ENCODE measurements at places on chromosomes 6 and 20.
A peak's percentile ranks its signal among the peaks of the same experiment; 100 is the strongest.

DNA sequence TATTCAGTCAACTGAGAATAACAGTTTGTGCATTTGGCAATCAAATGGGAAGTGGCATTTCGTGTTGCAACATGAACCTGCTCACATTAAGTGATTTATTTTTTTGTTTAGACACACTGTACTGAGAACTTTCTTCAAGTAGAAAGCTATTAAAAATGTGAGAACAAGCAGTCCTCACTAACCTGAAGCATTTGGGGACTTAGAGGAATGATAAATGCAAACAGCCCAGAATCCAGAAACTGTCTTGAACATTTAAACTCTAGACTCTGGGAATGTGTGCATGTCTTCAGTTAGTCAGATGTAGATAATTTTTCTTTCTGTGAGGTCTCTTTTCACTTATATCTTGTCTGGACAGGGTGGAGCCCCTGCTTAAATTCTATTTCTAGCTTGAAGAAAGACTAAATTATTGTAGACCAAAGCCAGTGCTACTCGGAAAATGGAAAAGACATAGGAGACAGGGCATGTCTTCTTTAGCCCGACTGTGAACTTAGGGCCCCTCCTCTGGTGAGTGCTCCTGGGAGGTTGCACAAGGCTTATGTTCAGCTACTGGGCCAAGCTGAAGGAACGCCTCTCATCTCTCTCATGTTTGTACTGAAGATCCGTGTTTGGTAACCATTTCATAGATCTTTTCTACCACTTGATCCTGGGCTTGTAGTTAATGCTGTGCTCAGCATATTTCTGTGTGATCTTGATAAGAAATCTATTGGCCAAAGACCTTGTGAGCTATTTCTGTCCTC lies 70.1 kb downstream of the SLX4IP start:
- DNase-seq: peak; percentile 18

DNA sequence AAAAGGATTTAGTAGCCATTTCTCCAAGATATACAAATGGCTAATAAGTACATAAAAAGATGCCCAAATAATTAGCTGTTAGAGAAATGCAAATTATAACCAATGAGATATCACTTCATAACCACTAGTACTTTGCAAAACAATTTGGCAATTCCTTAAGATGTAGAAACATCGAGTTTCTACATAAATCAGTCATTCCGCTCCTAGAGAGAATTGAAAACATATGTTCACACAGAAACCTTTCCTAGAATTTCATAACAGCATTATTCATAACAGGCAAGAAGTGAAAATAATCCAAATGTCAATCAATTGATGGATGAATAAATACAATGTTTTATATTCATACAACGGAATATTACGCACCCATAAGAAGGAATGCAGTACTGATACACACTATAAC lies 20.5 kb upstream of the NT5E start:
- DNase-seq: no peak

DNA sequence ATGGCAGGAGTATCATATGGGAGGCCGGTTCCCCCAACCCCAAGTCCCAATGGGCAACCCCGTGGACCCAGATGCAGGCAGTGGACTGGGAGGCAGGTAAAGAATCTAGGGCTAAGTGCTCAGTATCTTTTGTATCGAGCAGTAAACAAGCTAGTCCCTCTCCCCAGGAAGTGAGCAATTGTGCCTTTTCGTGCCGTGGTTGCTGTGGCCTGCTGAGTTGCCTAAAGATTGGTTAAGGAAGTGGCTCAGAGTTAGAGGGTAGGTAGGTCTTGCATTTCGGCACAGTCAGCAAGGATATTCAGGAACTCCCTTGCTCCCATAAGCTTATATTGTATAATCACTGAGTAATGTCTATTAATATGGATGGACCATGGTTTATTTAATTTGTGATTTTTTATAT lies 1.3 kb upstream of the DNAH8 start:
- no peak for DNase-seq

DNA sequence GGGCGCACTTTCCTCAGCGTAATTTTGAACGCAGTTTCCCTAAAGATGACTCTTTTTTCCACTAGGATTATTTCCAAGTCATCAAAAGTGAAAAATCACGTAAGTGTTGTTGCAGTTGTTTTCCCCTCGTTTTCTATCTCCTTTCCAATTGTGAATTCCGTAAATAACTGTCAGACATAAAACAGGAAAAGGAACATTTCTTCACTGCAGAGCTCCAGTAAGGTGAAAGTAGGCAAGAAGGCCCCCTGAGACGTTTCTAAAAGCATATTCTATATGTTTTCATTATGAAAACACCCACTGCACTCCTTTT lies 17.8 kb downstream of the HIVEP2 start:
- DNase-seq: no peak

DNA sequence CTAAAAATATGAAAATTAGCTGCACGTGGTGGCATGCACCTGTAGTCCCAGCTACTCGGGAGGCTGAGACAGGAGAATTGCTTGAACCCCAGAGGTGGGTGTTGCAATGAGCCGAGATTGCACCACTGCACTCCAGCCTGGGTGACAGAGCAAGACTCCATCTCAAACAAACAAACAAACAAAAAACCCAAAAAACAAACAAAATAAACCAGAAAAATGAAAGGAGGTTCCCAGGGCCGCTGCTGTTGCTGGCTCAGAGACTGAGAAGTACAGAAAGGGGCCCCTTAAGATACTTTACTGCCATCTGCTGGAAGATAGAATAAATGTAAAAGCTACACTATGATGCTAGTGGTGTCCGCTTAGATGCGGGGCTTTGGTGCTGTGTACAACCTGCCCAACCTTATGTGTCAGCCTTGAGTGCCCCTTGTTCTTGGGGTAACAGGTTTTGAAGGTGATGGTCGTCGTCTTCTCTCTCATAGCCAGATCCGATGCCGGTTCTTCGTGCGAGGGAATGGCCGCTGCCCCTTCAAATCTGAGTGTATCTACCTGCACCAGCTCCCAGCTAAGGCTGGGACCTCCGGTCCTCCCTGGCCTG lies 2.8 kb upstream of the FANCE start:
- DNase-seq: peak; percentile 89

GRCh38 chr6:122347280-122347679 lies 52.2 kb upstream of the HSF2 start:
- no peak for DNase-seq

GRCh38 chr20:25987073-25987927 lies 290.6 kb upstream of the ZNF337 start:
- peak; percentile 38 for DNase-seq

GRCh38 chr20:10715035-10715434 lies 41.2 kb upstream of the JAG1 start:
- peak; percentile 49 for DNase-seq

GRCh38 chr6:92354270-92354829 lies 1065.0 kb downstream of the EPHA7 start:
- no peak for DNase-seq

GRCh38 chr6:68779366-68779765 lies 144.3 kb downstream of the ADGRB3 start:
- DNase-seq: no peak

GRCh38 chr20:1440024-1440423 lies 26.6 kb downstream of the NSFL1C start:
- no peak for DNase-seq

DNA sequence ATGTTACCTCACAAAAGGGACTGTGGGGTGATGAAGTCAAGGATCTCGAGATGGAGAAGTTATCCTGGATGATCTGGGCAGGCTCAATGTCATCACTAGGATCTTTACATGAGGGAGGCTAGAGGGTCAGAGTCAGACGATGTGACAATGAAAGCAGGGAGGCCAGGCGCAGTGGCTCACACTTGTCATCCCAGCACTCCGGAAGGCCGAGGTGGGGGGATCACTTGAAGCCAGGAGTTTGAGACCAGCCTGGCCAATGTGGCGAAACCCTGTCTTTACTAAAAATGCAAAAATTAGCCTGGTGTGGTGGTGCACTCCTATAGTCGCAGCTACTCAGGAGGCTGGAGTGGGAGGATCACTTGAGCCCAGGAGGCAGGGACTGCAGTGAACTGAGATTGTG lies 68.8 kb downstream of the TTLL2 start:
- no peak for DNase-seq

- peak; percentile 61 for DNase-seq
Measured at GRCh38 chr6:139587469-139587868, 213.0 kb upstream of the CITED2 start.

GRCh38 chr6:21164768-21165326 lies 428.7 kb upstream of the SOX4 start:
- no peak for DNase-seq

- no peak for DNase-seq
Measured at GRCh38 chr6:158756126-158756525, 63.0 kb downstream of the EZR start.

DNA sequence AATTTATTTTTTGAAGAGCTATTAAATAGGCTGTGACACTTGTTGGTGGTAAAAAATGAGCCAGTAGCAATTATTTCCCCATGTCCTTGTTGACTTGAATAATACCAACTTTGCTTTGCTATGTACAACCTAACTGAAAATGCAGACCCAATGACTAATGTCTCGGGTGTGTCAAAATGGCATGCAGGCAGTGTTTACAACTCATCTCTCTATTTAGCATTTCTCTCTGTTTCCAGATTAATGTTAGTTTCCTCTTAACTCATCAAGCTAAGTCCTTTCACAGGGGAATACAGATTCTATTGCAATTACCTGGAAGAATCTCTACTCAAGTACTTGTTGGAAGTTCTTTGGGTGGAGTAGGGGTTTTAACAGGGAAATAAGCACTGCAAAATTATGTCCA lies 504.4 kb downstream of the BCKDHB start:
- peak; percentile 22 for DNase-seq

GRCh38 chr6:150072201-150072600 lies 3.3 kb upstream of the ULBP3 start:
- peak; percentile 54 for DNase-seq

GRCh38 chr6:157343732-157344131 lies 20.4 kb upstream of the TMEM242 start:
- no peak for DNase-seq

GRCh38 chr20:37396416-37397075 lies 50.6 kb downstream of the SRC start:
- DNase-seq: no peak

GRCh38 chr6:45174045-45174444 lies 154.1 kb upstream of the RUNX2 start:
- no peak for DNase-seq

DNA sequence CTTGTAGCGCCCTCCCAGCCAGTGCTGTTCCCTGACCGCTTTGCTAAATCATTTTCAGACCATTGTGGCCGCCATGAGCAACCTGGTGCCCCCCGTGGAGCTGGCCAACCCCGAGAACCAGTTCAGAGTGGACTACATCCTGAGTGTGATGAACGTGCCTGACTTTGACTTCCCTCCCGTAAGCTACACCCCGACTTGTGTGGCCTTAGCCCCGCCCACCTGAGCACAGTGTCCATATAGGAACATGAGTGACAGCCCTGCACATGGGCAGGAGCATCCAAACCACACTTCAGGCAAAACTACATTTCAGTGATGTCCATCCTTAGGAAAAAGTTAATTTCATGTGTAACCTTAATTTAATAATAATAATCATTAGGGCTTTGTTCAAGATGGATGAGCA lies 51.1 kb downstream of the GNAS start:
- DNase-seq: no peak

GRCh38 chr6:147221739-147222138 lies 17.5 kb downstream of the STXBP5 start:
- DNase-seq: no peak

GRCh38 chr6:127464881-127465459 lies 5.8 kb upstream of the KIAA0408 start:
- peak; percentile 73 for DNase-seq

- DNase-seq: no peak
Measured at GRCh38 chr6:11097476-11097875, 3.8 kb downstream of the SMIM13 start.

GRCh38 chr6:30029588-30029987 lies 31.5 kb upstream of the POLR1H start:
- no peak for DNase-seq

GRCh38 chr6:22904431-22904830 lies 335.1 kb downstream of the HDGFL1 start:
- no peak for DNase-seq

DNA sequence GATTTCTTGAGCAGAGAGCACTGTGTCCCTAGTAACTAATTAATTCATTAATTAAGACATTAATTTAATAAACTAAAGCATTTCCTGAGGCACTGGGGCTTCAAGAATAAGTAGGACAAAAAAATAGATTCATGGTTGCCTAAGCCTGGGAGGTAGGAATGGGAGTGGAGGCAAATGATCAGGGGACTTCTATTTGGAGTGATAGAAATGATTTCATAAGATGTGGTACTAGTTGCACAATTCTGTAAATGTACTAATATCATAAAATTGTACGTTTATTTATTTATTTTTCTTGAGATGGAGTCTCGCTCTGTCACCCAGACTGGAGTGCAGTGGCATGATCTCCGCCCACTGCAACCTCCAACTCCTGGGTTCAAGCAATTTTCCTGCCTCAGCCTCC lies 287.2 kb downstream of the KHDC1L start:
- no peak for DNase-seq

DNA sequence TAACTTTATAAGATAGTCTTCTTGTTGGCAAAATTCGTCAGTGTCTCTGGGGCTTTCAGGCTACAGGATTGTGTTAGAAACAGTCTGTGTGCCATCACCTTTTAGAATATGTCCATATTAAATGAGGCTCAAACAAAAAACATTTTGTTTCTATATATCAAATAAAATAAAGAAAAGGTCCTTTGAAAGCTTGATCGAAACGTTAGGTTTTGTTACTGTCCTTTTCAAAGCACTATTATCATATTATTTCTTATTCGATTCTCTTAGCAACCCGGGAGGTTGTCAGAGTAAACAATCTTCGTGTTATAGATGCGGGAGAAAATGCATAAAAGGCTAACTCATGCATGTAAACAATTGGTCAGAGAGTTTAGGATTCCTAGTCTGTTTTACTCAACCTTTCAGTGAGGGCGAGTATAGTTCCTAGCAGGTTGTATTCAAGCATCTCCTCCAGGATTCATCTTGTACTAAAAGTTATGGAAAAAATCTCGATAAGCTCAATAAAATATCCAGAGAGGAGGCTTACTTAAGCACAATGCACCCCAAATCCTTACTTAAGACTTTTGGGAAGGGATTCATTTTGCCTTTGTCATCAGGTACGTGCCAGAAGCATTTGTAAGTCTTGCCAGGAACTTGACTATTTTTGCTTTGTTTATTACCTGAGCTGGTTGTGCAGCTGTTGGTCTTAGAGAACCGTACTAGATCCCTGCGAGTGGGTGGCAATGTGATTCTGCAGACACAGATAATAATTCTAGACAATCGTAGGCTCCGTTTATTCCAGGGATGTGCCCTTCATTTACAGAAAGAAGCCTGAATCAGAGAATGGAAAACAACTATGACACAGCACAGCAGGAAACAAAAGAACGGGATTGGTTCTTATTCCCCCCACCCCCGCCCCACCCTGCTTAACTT lies 159.6 kb upstream of the ZNF217 start:
- DNase-seq: no peak

GRCh38 chr20:58106143-58106750 lies 122.2 kb downstream of the ANKRD60 start:
- DNase-seq: no peak

GRCh38 chr20:34311118-34312023 lies 8.2 kb upstream of the AHCY start:
- DNase-seq: no peak

- no peak for DNase-seq
Measured at GRCh38 chr6:41798901-41799558, 11.5 kb downstream of the TOMM6 start.

- no peak for DNase-seq
Measured at GRCh38 chr20:51008718-51009117, 14.2 kb downstream of the KCNG1 start.
